ENCODE measurements at places on chromosomes 7 and 10. TPM values are rescaled to one million over a fixed set of nuclear protein-coding genes. Genes with fewer than 3 reads are reported as not detected.

The DNAAF5 gene
- total RNA-seq = 56.5 TPM

The APBB1IP gene
- not detected for total RNA-seq

The KLF14 gene
- not detected for total RNA-seq

The EVX1 gene
- total RNA-seq = not detected

The SPDYE2 gene
- not detected for total RNA-seq

The FBXL13 gene
- 1.2 TPM for total RNA-seq

The PPP1R17 gene
- 2.5 TPM for total RNA-seq
